ENCODE measurements at places on chromosomes 11 and 22.

DNA sequence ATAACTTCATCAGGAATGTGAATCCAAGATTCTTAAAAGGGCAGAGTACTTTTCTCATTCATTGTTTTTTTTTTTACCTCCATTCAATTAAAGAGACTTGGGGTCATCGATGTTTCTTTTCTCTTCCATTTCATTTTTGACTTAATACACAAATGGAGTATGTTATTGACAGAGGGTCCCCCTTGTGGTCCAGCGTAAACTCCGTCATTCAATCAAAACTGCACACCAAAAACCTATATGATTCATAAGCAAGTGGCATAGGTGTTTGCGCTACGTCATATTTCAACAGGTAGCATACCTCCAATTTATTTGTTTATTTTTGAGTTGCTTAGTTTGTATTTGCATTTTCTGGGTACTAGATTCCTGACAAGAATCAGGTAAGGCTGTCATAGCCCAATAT lies 12.7 kb upstream of the FOLH1 start:
- DNase-seq = no peak

GRCh38 chr22:30296324-30296723 lies 7.0 kb upstream of the CASTOR1 start:
- DNase-seq = no peak

DNA sequence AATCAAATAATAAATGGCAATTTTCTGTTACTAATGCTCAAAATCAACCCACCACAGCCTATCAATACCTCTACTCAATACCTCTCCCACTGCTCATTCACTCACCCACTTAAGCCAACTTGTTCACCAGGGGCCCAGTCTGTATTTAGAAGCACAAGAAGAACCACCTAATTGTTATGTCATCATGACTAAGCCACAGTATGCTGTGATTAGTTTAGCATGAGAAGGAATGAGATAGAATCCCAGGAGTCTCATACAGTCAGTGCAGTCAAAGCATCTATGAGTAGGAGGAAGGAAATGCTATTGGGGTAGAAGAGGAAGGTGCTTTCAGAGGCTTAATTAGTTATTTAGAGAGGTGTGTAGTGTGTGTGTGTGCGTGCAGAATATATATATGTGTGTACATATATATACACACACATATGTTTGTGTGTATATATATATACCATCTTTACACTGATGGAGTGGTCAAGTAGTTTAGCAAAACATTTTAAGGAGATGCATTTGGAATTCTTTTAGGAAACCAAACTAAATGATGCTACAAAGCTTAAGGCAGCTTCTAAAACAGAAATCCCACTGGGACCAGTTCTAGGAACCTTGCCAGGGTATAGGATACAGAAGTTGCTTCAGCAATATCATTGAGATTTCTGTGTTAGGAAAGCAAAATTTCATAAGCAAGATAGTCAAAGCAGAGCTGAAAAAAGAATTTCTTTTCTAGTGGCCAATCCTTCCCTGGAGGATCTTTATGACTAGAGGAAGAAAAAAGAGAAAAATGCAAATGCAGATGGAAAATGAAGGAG lies 27.5 kb downstream of the KCNA4 start:
- no peak for DNase-seq

DNA sequence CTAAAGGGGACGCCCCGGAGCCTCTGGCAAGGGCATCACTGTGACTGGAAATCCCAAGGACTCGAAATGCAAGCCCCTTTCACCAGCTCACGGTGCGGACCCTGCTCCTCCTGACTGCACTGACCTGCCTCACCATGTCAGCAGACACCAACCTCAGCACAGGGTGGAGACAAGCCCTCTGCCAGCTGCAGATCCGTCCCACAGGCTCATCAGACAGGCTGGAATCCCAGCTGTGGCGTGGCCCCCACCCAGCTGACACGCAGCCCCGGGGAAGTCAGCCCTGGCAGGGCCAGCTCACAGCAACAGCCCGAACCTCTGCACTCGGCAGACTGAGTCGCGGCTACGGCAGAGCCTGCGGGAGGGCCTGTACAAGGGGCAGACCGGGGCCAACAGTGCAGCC lies 36.8 kb downstream of the BRD1 start:
- DNase-seq = no peak
